Stomach (tissue), 19 donors: ENCODE measurements at places on chromosomes 5 and 9. TPM values are rescaled to one million over a fixed set of nuclear protein-coding genes. Genes with fewer than 3 reads are reported as not detected.

DNA sequence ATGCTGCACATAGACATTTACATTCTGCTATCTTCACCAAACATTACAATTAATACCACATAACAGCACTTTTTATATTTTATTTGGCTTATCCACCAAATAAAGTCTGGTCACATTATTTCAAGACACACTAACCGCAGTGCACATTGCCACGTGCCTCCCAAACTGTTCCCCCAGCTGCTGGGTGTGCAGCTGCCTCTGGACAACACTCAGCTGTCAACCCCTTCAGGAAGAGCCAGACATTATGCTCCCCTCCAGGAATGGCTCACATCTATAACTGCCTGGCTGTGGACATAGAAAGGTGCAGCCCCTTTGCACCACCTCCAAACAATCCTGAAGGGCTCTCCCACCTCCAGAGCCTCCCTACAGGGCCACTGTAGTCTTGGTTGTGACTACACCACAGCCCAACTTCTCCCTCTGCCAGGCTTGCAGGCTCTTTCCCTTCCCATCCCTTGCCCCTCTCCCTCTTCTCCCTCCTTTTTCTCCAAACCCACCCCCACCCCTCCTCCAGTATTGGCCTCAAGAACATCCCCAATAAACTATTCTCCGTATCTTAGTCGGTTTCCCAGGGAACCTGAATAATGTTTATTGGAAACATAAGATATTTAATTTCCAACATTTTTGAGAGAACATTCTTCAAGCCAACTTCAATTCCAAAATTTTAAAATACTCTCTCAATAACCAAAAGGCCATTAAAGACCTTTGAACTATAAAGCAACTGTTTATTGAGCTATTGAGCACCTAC is 372.3 kb downstream of the CTNND2 start:
- H3K36me3 ChIP-seq, result no peaks in the 10 kb centered on the region
- no peak for DNase-seq
- H3K4me1 ChIP-seq, result no peaks in the 10 kb centered on the region
- H3K27me3 ChIP-seq, result no peaks in the 10 kb centered on the region

- no peak overlapping the region for H3K4me3 ChIP-seq
- H3K36me3 ChIP-seq, result no peaks in the 10 kb centered on the region
- H3K27ac ChIP-seq, result no peak overlapping the region
These were observed 65.9 kb downstream of the GARNL3 start for GRCh38 chr9:127330501-127330900.

GRCh38 chr5:79535477-79536192 is 21.7 kb upstream of the HOMER1 start:
- no peak for DNase-seq
- H3K4me3 ChIP-seq, result no peak overlapping the region
- H3K27ac ChIP-seq, result no peak overlapping the region
- no peaks in the 10 kb centered on the region for H3K27me3 ChIP-seq
- H3K4me1 ChIP-seq, result no peaks in the 10 kb centered on the region

DNA sequence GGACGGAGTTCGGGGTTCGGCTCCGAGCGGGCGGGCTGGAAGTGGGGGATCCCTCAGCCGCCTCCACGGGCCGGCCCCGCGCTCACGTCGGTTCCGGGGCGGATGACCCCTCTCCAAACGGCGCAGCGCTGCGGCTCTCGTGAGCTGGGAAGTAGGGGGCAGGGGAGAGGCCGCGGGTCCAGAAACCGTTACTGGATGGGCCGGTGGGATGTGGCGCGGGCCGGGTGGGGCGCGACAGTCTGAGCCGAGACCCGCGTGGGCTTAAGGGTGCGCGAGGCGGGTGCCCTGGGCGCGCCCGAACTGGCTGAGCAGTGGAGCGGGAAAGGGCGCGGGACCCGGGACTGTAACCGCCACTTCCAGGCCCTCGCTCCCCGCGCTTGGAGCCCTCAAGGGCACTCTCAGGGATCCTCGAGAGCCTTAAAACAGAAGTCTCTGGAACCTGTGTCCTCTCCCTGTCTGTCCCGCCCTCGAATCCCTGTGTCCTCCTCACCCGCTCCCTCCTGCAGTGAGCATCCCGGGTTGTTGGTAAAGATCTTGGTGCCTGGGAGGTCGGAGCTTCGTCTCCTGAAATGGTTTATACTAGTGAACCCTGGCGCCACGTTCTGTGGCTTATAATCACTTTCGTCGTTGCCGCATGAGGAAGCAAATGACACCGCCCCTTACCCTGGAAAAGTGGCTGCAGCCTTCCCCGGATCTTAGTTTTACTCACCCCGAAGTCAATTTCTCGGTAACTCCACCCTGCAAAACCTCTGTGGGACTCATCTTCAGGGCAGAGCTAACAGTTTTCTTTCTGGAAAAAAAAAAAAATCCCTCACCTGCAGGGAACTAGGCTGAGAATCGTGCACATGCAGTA is 571 bp upstream of the MARCHF11 start:
- no peak overlapping the region for H3K27ac ChIP-seq
- no peaks in the 10 kb centered on the region for H3K36me3 ChIP-seq
- peak; percentile 14 for DNase-seq

DNA sequence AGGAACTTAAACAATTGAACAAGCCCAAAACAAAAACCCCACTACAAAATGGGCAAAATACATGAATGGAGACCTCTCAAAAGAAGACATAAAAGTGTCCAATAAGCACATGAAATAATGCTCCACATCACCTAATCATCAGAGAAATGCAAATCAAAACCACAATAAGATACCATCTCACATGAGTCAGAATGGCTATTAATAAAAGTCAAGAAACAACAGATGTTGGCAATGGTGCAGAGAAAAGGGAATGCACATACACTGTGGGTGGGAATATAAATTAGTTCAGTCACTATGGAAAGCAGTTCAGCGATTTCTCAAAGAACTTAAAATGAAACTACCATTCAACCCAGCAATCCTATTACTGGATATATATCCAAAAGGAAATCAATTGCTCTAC is 337.4 kb upstream of the GRIA1 start:
- H3K27me3 ChIP-seq, result no peaks in the 10 kb centered on the region
- H3K36me3 ChIP-seq, result no peaks in the 10 kb centered on the region
- H3K27ac ChIP-seq, result no peak overlapping the region
- no peaks in the 10 kb centered on the region for H3K4me1 ChIP-seq
- no peak for DNase-seq

DNA sequence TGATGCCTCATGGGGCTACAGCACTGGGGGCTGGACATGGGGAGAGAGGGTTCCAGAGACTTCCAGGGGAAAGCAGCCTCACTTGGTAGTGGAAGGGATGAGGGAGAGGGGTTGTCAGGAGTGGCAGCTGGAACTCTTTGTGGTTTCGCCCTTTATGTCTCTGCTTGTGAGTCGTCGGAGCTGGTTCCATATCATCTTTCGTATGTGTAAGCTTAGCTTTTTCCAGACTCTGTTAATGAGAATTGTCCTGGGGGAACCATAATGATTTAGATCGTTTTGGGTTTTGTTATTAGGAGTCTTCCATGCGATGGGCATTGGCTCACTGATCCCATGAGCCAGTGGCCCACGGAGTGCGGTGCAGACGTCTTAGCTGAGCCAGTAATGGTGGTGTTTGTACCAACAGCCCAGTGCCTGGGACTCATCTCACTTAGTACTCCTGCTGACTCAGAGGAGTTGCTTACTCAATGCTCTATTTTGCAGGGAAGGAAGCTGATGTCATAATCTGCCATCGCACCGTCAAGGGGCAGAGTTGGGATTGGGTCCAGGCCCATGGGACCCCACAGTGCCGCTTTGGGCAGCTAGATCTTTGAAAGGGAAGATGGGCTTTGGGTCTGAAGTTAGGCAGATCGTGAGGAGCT is 48.5 kb downstream of the NEK6 start:
- H3K36me3 ChIP-seq, result peaks cover 83% of the 10 kb centered on the region
- peaks cover 24% of the 10 kb centered on the region for H3K4me1 ChIP-seq
- no peak for DNase-seq
- no peak overlapping the region for H3K4me3 ChIP-seq
- H3K27me3 ChIP-seq, result no peaks in the 10 kb centered on the region
- H3K27ac ChIP-seq, result peak overlapping the region; percentile 17

DNA sequence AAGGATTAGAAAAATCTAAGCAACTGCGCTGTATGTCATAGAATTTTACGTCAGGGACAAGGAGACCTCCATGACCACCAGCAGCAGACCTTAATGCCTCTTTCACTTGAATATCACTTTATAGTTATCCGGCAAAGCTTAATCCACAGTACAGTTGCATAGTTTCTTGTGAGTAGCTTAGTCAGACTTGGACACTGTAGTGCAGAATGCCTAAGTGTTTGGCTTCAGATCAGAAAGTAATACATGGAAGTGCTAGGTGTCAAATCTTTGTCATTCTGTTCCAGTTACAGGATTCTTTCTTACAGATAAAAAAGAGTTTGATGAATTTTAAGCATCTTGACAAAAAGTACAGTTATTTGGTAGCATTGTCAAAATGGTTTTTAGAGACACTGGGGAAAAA is 239.9 kb upstream of the PAPPA start:
- H3K27me3 ChIP-seq, result no peaks in the 10 kb centered on the region
- no peak overlapping the region for H3K27ac ChIP-seq
- DNase-seq, result no peak
- H3K4me1 ChIP-seq, result no peaks in the 10 kb centered on the region
- H3K36me3 ChIP-seq, result no peaks in the 10 kb centered on the region

DNA sequence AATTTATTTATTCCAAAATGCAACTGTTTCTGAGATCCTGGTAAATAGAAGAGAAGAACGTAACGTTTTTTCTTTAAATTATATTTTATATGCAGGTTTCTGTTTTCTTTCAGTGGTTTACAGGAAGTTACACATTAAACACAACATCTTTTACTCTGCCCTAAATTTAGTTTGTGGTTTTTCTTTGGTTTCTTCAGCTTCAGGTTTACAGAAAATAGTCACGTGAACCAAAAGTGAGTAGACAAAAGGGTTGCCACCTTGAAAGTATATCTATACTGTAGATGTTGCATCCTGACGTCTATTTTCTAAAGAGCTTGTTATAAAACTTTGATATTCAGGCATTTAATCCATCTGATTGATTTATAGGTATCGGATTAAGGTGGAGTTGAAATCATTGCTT is 1236.6 kb downstream of the MAT2B start:
- H3K36me3 ChIP-seq, result no peaks in the 10 kb centered on the region
- no peaks in the 10 kb centered on the region for H3K4me1 ChIP-seq
- H3K4me3 ChIP-seq, result no peak overlapping the region

DNA sequence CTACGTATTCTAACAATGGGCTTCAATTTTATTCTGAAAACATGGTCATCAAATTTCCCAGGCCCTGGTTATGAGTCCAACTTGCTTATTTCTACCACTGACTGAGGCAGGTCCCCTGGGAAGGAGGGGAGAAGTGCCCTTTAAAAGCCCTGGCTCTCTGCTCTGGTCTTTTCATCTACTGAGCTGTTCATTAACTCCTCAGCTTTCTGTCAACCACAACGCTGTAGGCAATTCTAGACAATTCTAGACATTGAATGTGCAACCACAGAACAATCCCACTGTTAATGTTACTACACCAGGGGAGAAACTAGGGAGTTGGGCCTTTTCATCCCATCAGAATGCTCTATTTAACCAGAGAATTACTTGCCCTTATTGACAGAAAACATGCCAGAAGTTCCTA is 10.0 kb downstream of the MOCS2 start:
- H3K27ac ChIP-seq, result no peak overlapping the region
- no peaks in the 10 kb centered on the region for H3K4me1 ChIP-seq
- H3K4me3 ChIP-seq, result no peak overlapping the region
- H3K36me3 ChIP-seq, result peaks cover 84% of the 10 kb centered on the region
- H3K27me3 ChIP-seq, result no peaks in the 10 kb centered on the region
- DNase-seq, result no peak

GRCh38 chr5:174454464-174454863 is 269.9 kb upstream of the MSX2 start:
- H3K4me3 ChIP-seq, result no peak overlapping the region
- no peak overlapping the region for H3K27ac ChIP-seq
- no peaks in the 10 kb centered on the region for H3K4me1 ChIP-seq

DNA sequence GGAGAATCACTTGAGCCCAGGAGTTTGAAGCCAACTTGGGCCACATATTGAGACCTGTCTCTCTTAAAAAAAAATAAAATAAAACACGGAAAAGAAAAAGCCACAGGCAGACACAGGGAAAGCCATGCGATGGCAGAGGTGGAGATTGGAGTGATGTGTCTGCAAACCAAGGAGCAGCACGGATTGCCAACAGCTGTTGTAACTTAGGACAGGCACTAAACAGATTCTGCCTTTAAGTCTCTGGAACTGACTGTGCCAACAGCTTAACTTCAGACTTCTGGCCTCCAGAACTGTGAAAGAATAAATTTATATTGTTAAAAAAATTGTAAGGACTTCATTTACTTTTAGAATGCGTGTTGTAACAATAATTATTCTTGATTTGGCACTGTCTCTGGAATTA is 318.5 kb upstream of the CHD1 start:
- no peak overlapping the region for H3K4me3 ChIP-seq
- H3K36me3 ChIP-seq, result no peaks in the 10 kb centered on the region
- no peak overlapping the region for H3K27ac ChIP-seq
- no peaks in the 10 kb centered on the region for H3K27me3 ChIP-seq
- no peaks in the 10 kb centered on the region for H3K4me1 ChIP-seq

DNA sequence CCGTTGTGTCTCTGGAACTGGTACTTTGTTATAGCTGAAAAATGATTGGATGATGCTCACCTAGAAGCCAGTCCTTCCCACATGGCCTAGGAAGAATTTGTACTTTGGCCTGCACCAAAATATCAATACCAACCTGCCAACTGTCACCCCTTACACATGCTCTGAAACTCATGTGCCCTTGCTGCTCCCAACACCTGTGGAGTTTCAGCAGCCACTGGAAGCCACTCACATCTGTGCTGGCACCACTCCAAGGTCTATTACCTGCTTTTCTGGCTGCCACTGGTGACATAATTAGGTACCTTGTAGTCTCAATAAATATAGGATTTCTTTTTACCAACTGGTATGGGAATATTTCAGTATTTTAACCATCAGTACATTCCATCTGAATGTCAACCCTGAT is 363.6 kb downstream of the SH3GL2 start:
- H3K4me3 ChIP-seq, result no peak overlapping the region
- H3K27ac ChIP-seq, result no peak overlapping the region
- H3K4me1 ChIP-seq, result no peaks in the 10 kb centered on the region
- no peak for DNase-seq

Gene PIP5K1B
- total RNA-seq, result 13.0 TPM

Gene C1QTNF3
- total RNA-seq, result 84.1 TPM

Gene NDOR1
- 105 TPM for total RNA-seq

Gene SPATA31A3
- not detected for total RNA-seq

Gene ZNF454
- total RNA-seq, result 46.7 TPM

Gene EPB41L4A
- total RNA-seq, result 23.7 TPM
